ENCODE measurements at places on chromosomes 6 and 20.

DNA sequence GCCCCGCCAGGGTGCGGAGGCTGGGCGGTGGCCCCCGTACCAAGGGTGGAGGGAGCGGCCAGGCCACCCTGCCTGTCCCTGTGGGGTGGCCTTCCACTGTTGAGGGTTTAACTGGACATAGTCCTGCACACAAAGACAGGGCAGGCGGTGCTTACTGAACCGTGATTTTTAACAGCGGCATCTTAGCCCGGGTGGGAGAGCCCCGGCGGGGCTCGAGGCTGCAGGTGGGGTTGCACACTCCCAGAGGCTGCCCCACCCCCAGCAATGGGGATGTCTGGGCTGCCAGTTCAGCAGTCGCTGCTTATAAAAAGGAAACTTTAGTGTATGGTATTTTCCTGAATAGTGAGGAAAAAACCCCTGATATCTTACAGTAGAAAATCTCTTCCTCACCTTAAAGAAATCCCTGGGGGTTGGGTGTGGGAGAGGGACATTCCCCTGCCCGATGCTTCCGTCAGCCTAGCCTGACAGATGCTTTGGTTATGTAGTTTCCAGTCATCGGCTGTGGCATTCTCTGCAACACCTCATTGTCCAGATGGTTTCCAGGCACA lies 79.4 kb downstream of the IRF4 start:
- no peak for DNase-seq

DNA sequence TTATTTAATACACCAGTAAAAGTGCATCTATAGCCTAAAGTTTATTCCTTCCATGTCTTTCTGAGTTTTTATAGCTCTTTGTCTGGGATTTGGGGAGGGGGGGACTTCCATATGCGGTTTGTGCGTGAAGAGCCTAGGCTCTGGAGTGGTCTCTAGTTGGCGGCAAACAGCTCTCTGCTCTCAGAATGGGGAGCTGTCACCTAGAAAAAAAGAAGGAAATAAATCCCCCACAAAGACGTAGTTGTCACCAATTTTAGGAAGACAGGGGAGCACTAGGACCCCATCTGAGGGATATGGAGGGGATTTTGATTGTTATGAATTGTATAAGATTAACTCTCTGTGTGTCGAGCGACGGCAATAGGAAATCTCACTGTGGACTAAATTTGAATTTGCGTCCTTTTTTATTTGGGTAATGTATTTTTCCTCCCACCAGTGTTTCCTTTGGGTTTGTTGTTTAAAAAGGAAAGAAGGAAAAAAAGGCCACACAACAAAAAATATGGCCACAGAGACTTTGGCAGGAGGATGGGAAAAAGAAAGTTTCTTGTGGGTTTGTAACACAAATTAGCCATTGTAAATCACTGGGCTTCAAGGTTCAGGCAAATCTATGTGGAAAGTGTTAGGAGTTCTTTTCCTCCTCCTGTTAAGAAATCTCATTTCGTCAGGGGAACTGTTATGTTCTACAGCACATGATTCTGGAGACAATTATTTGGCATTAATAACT lies 7.4 kb downstream of the POU3F2 start:
- no peak for DNase-seq

GRCh38 chr6:15735567-15736265 lies 72.9 kb upstream of the DTNBP1 start:
- no peak for DNase-seq

DNA sequence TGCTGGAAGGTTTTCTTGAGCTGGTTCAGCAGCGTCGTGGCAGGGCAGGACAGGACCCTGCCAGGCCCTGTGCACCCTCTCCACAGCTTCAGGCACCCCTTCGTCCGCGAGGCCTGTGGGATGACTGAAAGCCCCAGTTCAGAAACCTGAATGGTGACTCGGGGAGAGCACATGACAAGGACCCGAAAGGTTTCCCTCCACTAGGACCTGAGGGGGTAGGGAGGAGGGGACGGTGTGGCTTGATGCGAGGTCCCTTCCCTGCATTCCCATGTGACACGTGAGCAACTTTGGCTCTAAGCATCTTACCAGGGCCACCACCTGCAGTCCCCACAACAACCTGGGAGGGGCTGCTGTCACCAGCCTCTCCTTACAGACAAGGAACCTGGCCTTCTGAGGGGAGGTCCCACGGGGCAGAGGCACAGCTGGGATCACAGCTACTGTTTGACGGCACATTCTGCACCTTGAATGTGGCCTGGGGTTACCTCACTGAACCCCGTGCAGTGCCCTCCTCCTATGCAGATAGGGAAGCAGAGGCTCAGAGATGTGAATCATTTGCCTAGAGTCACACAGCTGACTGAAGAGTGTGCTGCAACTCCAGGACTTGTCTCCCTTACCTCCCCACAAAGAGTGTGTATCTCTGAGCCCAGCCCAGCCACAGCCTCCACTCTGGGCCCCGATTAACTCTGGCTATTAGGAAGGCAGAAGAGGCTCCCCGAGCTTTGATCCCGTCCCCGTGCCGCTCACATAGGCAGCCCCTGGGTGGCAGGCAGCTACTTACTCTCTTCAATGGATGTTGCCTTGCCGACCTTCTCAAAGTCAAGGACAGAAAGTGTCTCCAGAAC lies 84.6 kb downstream of the PTPN1 start:
- DNase-seq = no peak

- no peak for DNase-seq
Observed at GRCh38 chr6:1625794-1626435, 16.2 kb downstream of the FOXC1 start.
